ENCODE measurements at places on chromosomes 1 and 21. TPM values are rescaled to one million over a fixed set of nuclear protein-coding genes. Genes with fewer than 3 reads are reported as not detected.

The RSPH1 gene
- 0.32 TPM for total RNA-seq

DNA sequence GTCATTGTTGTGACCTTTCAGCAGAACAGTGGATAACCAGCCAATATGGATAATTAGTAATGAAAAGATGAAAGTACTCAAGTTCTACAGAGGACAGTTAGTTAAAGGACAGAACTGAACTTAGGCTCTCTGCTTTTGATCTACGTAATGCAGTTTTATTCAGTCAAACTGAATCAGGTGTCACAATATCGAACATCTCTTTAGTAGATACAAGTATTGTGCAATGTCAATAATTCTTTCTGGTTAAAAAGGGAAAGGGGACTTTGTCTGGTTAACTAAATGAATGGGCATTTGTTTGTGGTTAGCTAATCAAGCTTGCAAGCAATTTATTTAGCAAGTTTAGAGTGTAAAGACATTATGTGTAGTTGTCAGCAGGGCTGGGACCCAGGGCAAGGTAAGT, 562.2 kb upstream of the PTBP2 start:
- no peak overlapping the region for H3K27ac ChIP-seq
- no peak overlapping the region for H3K4me3 ChIP-seq
- no peaks in the 10 kb centered on the region for H3K36me3 ChIP-seq
- no peak for DNase-seq

The PRAMEF14 gene
- not detected for total RNA-seq

DNA sequence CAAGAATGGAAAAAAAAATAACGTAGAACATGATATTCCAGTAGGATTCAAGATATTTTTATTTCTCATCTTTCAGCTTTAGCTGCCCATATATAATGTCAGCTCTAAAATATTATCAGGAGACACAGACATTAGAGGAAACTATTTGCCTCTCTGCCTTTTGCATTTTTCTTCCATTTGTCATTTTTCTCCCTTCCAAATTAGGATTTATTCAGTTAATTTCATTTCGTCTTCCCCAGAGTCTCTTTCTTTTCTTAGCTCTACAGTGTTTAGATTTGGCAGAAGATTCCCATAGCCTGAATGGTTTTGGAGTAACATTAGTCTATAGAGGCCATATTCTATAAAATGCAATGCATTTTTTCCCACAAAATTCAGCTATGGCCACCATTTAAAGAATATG, 5.1 kb upstream of the ENAH start:
- peak overlapping the region; percentile 94 for H3K27ac ChIP-seq
- no peaks in the 10 kb centered on the region for H3K27me3 ChIP-seq
- peak; percentile 43 for DNase-seq
- no peaks in the 10 kb centered on the region for H3K36me3 ChIP-seq
- H3K4me3 ChIP-seq, result peak overlapping the region; percentile 63
- H3K4me1 ChIP-seq, result peaks cover 45% of the 10 kb centered on the region

The CA6 gene
- total RNA-seq, result not detected

GRCh38 chr1:113872219-113872935, 865 bp upstream of the PTPN22 start:
- H3K36me3 ChIP-seq, result no peaks in the 10 kb centered on the region
- DNase-seq, result peak; percentile 23
- H3K4me3 ChIP-seq, result no peak overlapping the region
- H3K27ac ChIP-seq, result peak overlapping the region; percentile 17
- peaks cover 42% of the 10 kb centered on the region for H3K4me1 ChIP-seq

- H3K36me3 ChIP-seq, result no peaks in the 10 kb centered on the region
- no peak for DNase-seq
- H3K27me3 ChIP-seq, result peaks cover 24% of the 10 kb centered on the region
Measured at GRCh38 chr1:25099343-25099951, 132.9 kb downstream of the SYF2 start.

The FAM72B gene
- total RNA-seq, result 1.9 TPM

The BMP8B gene
- total RNA-seq, result not detected

DNA sequence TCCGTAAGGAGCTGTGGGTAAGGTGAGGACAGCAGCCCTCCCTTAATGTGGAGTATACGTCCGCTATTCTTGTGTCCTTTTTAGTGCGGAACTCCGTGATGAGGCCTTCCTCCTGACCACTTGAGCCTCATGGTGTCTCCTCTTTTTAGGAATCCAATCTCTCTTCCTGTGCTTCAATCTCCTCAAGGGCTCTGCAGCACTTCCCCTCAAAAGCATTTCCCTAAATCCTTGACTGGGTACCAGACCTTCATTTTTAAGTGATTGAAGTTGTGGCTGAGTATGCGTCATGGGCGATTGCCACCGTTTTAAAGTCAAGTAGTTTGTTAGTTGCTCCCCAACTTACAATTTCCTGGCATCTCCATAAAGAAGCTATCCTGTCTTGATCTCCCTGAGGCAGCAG, 62.8 kb downstream of the SAMSN1 start:
- no peak for DNase-seq
- H3K36me3 ChIP-seq, result no peaks in the 10 kb centered on the region
- no peaks in the 10 kb centered on the region for H3K4me1 ChIP-seq

- H3K4me1 ChIP-seq, result peaks cover 11% of the 10 kb centered on the region
- no peak overlapping the region for H3K4me3 ChIP-seq
- no peak for DNase-seq
- peaks cover 33% of the 10 kb centered on the region for H3K27me3 ChIP-seq
- no peaks in the 10 kb centered on the region for H3K36me3 ChIP-seq
- no peak overlapping the region for H3K27ac ChIP-seq
Measured at GRCh38 chr1:153372571-153372970, 2.9 kb downstream of the S100A12 start.

- no peaks in the 10 kb centered on the region for H3K27me3 ChIP-seq
- H3K4me3 ChIP-seq, result peak overlapping the region; percentile 51
- peaks cover 51% of the 10 kb centered on the region for H3K4me1 ChIP-seq
- peak overlapping the region; percentile 86 for H3K27ac ChIP-seq
- DNase-seq, result peak; percentile 85
Measured at GRCh38 chr21:35204850-35205541, 155.9 kb upstream of the RUNX1 start.

The PRELP gene
- total RNA-seq, result under 0.01 TPM

DNA sequence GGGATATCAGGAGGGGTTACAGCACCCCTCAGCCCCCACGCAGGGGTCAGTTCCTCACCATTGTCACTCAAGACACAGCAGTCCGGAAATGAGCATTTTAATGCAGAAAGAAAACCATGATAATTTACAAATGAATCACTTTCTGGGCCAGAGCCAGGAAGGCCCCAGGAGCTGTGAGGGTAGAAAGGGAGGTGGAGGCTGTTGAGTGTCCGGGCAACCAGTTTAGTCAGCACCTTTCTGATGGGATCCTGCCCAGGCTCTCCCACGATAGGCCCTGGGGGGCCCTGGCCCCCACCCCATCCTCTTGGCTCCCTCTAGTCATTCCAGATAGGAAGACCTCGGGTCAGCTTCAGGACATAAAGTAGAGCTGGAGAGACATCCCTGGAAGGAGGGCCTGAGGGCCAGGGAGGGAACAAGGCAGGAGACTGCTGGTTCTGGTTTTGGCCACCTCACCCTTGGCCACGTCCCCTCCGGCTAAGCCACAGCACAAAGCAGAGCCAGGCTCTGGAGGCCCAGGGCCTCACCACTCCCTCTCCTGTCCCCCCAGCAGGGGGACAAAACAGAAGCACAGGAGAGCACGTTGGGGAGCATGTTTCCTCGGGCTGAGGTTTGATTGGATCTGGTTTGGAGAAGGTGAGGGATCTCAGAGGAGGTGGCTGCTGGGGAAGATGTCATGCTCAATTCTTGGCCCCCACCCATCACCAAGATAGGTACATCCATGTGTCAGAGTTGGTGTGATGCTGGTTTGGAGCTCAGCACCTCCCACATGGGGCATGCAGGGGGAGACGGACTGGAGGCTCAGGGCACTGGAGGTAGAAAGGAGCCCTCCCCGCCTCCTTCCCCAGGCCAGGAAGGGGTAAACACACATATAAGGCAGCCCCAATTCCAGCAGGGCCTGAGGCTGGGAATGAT, 20.6 kb downstream of the ETNK2 start:
- H3K4me3 ChIP-seq, result no peak overlapping the region
- H3K4me1 ChIP-seq, result peaks cover 34% of the 10 kb centered on the region
- DNase-seq, result peak; percentile 94
- no peaks in the 10 kb centered on the region for H3K27me3 ChIP-seq
- peak overlapping the region; percentile 86 for H3K27ac ChIP-seq

The ATP1A2 gene
- total RNA-seq, result 0.13 TPM

DNA sequence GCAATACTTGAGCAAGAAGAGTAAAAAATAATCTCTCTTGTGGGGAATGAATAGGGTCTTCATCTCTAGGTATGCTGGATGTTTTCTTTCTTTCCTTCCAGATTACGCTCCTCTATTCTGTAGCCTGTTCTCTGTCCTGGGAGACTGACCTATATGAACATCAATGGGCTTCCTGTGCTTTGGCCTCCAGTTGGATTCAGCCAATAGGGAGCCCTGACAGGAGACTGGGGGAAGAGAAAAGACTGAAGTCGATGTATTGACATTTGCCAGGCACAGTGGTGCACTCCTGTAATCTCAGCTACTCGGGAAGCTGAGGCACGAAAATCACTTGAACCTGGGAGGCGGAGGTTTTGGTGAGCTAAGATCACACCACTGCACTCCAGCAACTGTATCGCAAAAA, 17.6 kb downstream of the SEMA6C start:
- H3K36me3 ChIP-seq, result no peaks in the 10 kb centered on the region
- no peak overlapping the region for H3K27ac ChIP-seq
- H3K4me3 ChIP-seq, result no peak overlapping the region
- H3K4me1 ChIP-seq, result no peaks in the 10 kb centered on the region
- no peak for DNase-seq
- H3K27me3 ChIP-seq, result no peaks in the 10 kb centered on the region

The SLFNL1 gene
- total RNA-seq, result not detected

The BEND5 gene
- not detected for total RNA-seq

The LPAR3 gene
- 0.32 TPM for total RNA-seq

The MYOC gene
- not detected for total RNA-seq

- no peaks in the 10 kb centered on the region for H3K36me3 ChIP-seq
- H3K27me3 ChIP-seq, result no peaks in the 10 kb centered on the region
- no peak overlapping the region for H3K4me3 ChIP-seq
- no peak overlapping the region for H3K27ac ChIP-seq
Measured at GRCh38 chr1:207401578-207401977, 52.5 kb upstream of the CR2 start.

GRCh38 chr21:19458295-19458694, 1054.7 kb upstream of the TMPRSS15 start:
- H3K36me3 ChIP-seq, result no peaks in the 10 kb centered on the region
- H3K4me3 ChIP-seq, result no peak overlapping the region
- no peak for DNase-seq
- no peaks in the 10 kb centered on the region for H3K27me3 ChIP-seq
- no peak overlapping the region for H3K27ac ChIP-seq

GRCh38 chr1:204289280-204289679, 70.4 kb downstream of the PLEKHA6 start:
- H3K36me3 ChIP-seq, result no peaks in the 10 kb centered on the region
- DNase-seq, result no peak
- peaks cover 41% of the 10 kb centered on the region for H3K4me1 ChIP-seq
- no peak overlapping the region for H3K4me3 ChIP-seq
- no peak overlapping the region for H3K27ac ChIP-seq

The ABCA4 gene
- 3.7 TPM for total RNA-seq

DNA sequence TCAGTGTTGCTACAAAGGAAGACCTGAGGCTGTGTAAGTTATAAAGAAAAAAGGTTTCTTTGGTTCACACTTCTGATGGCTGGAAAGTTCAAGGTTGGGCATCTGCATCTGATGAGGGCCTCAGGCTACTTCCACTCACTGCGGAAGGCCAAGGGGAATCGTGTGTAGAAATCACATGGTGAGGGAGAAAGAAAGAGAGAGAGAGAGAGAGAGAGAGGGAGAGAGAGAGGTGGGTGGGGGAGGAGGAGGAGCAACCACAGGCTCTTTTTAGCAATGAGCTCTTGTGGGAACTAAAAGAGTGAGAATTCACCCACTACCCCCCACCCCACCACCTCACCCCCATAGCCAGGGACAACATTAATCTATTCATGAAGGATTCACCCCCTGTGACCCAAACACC, 59.9 kb downstream of the CLSTN1 start:
- 0 out of 2 replicates have a peak overlapping the region, but pooled peaks have one; percentile 89 for H3K27ac ChIP-seq
- DNase-seq, result no peak
- no peak overlapping the region for H3K4me3 ChIP-seq
- H3K4me1 ChIP-seq, result peaks cover 21% of the 10 kb centered on the region
- no peaks in the 10 kb centered on the region for H3K27me3 ChIP-seq
